NCI-H1694 (cell line): ENCODE measurements at places on chromosomes 2 and 18.

- no peak for DNase-seq
Measured at GRCh38 chr2:121722479-121722878, 14.2 kb downstream of the NIFK start.

GRCh38 chr18:3649633-3650426, 199.9 kb downstream of the TGIF1 start:
- DNase-seq, result no peak

GRCh38 chr2:186822323-186822722, 26.6 kb downstream of the ZSWIM2 start:
- no peak for DNase-seq

DNA sequence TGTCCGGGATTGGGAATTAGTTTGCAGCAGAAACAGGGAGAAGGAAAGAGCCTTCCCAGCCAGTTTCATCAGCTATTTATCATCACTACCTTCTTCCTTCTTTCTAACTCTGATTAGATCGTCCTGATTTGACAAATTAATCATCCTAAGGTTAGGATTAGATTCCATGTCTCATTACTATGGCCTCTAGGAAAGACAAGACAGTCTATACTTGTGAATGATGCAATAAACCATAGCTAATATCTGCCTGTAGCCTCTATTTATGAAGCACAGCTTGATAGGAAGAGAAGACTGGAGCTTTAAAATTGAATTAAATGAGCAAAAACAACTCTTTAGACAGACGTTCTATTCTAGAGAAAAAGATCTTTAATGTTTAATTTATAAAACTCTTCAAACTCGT, 25.2 kb upstream of the FRZB start:
- no peak for DNase-seq

GRCh38 chr2:226694149-226694548, 105.5 kb downstream of the IRS1 start:
- DNase-seq, result no peak

- DNase-seq, result no peak
Measured at GRCh38 chr18:46408334-46408987, 248.6 kb downstream of the LOXHD1 start.

GRCh38 chr2:9380702-9381628, 42.4 kb downstream of the ITGB1BP1 start:
- no peak for DNase-seq

- DNase-seq, result no peak
Measured at GRCh38 chr2:177998006-177998405, 74.6 kb downstream of the PDE11A start.

DNA sequence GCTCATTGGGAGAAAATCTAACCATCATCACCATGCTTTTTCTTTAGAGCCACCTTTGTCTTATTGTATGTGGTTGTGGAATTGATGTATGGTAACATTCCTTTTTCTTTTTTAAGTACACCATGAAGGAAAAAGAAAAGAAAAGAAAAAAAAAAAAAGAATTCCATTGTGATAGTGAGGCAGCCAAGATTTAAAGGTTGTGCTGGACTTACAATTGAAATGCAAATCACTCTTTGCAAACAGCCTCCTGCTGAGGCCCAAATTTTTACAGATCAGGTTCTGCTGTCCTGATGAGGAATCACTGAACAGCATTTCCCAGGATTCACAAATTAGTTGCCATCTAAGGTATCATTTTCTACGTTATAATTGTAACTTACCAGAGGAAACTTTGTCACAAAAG, 1101.0 kb upstream of the FANCL start:
- no peak for DNase-seq

DNA sequence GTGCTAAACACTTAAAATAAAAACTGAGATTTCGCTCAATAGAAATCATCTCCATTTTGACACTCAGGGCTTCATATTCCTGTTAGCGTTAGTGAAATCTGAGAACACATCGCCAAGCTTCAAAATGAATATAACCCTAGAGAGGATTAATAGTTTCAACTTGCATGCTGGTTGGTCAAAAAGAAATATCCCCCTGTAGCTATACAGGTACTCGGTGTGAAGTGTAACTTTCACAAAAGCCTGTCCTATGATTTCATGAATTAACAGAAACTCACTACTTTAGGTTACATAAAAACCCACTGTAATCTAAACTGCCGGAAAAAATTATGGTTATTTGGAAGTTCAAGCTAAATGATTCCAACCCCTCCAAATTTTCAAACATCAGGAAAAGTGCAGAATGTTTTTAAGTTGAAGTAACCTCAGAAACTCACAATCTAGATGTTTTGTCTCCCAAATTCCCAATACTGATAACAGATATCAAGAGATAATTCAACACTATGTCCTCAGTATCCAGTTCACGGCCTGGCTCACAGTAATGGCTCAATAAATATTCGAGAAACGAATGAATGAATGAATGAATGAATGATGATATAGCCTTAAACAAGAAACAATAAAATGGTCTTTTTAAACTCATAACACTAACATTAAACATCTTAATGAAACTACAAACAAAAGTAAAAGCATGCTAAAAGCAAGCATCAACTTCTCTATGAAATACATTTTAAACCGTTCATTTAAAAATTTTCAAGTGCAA, 2.5 kb downstream of the TLK1 start:
- no peak for DNase-seq

DNA sequence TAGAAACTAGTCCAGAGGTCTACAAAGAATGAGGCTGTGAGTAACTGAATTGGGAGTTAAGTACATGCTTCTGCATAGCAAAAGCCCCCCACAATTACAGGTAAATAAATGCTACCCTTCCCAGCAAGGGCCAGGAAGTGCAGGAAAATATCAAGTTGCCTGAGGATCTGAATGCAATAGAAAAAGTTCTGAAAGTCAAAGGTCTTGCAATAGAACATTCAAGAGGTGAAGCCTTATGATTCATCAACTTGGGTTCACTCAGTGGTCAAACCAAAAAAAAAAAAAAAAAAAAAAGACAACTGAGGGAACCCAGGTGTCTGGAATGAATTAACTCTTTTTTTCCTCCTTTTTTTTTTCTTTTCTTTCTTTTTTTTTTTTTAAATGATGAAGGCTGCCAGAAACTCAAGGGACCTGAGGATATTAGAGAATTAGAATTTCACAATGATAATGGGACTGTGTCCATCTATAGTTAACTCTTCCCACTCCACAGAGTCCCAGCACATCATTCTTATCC, 42.9 kb upstream of the RFX8 start:
- no peak for DNase-seq

DNA sequence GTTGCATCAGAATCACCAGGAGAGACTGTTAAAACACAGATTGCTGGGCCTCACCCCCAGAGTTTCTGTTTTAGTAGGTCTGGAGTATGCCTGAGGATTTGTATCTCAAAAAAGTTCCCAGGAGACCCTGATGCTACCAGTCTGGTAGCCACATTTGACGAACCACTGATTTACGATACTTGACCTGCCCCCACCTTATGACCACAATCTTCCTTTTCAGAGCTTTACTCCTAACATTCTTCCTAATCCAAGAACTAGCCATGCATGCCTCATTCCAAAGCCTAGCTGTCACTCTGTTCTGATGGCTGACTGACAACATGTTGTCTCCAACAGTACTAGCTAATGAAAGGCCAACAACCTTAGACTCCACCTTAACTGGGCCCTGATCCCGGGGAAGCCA, 191.4 kb downstream of the MBD2 start:
- DNase-seq, result no peak

DNA sequence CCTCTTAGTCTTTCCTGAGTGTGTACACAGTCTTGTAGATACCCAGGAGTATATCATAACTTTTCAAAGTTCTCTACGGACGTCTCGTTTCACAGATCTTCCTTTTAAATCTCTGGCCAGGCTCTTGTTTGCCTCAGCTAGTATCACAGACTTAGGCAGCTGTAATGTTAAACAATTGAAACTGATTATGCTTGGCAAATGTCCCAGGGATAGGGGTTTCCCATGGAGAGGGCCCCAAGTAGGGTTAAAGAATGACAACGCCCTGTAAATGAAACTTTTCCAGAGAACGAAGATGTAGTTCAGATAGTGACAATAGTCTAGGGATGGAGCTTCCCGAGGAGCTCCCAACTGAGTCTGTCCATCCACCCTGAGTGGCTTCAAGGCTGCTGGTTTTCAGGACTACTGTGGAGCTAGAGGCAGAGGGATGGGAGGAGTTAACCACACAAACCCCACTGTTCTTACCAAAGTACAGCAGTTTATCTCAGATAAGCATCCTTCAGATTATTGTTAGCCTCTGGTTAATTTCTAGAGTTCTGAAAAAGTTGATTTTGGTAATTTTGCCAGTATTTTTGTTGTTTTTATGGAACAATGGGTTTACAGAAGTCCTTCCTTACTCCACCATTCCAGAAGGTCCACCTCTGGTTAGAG, 9.1 kb downstream of the NEURL3 start:
- DNase-seq, result no peak

DNA sequence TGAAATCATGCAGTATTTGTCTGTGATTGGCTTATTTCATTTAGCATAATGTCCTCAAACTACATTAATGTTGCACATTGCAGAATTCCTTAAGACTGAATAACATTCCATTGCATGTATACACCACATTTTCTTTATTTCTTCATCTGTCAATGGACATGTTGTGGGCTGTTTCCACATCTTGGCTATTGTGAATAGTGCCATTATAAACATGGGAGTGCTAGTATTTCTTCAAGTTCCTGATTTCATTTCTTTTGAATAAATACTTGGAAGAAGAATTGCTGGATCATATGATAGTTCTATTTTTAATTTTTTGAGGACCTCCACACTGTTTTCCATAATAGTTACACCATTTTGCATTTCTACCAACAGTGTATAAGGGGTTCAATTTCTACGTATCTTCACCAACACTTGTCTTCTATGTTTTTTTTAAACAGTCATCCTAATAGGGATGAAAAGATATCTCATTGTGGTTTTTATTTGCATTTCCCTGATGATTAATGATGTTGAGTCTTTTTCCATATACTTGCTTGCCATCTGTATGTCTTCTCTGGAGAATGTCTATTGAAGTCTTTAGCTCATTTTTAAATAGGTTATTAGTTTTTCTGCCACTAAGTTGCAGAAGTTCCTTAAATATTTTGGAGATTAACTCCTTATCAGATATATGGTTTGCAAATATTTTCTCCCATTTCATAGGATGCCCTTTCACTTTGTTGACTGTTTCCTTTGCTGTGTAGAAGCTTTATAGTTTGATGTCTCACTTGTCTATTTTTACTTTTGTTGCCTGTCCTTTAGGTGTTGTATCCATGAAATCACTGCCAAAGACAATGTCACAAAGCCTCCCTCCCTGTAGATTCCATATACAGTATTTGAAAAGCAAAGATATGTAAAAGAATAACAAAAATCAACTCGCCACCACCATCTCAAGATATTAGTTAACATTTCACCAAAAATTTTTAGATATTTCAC, 14.6 kb downstream of the FBXO11 start:
- no peak for DNase-seq

GRCh38 chr18:77132369-77133050, at the start of gene MBP:
Gene MBP, minus strand, starts transcription at chr18:77132783. Its CDS starts 27,522 bp downstream, at chr18:77105261.
- DNase-seq, result no peak

GRCh38 chr2:74029714-74030397, 45.1 kb downstream of the TET3 start:
- no peak for DNase-seq

- peak; percentile 88 for DNase-seq
Measured at GRCh38 chr2:181632733-181633401, 24.0 kb downstream of the CERKL start.

DNA sequence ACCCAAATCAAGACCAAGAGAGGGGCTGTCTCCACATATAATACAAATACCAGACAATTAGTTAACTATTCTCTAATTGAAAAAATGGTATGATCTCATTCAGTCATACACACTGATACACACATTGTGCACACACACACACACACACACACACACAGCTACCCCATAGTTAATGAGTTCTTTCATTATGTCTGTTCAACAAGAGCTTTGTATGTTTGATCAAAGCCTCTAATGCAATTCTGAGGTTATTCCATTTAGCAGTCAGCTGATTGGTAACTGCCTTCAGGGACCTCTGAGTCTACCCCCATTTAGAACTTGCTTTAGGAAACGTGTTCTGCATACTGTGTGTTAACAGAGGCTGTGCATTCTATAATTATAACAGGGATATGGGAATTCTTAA, 741.4 kb upstream of the LRRTM4 start:
- no peak for DNase-seq

DNA sequence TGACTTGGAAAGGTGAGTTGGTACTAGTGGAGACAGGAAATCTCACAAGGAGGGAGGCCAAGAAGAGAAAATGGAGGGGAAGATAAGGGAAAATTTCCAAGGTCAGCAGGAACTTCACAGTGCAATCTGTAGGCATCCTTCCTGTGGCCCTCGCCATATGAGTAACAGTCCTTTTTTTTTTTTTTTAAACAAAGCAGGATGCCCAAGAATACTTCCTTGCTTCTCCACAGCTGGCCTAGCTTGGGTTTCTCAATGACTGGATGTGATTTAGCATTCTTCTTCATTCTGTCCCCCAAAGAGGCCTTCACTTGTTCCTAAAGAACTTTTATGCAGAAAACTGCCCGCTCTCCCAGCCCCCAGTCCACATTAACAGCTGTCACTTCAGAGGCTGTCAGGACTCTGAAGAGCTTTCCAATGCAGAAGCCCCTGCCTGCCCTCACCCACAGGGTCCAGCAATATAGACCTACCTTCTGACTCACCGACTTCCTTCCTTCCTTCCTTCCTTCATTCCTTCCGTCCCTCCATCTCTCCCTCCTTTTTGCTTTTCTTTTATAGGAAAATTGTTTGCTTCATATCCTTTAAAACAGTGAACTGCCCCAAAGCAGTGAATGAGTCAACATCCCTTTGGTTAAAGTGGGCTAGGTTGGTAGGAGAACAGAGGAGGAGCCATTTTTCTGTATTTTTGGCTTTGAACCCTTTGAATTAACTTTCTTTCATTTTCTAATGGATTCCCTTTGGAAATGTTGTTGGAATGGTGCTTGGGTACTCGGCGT, 172.0 kb downstream of the MGAT5 start:
- no peak for DNase-seq

DNA sequence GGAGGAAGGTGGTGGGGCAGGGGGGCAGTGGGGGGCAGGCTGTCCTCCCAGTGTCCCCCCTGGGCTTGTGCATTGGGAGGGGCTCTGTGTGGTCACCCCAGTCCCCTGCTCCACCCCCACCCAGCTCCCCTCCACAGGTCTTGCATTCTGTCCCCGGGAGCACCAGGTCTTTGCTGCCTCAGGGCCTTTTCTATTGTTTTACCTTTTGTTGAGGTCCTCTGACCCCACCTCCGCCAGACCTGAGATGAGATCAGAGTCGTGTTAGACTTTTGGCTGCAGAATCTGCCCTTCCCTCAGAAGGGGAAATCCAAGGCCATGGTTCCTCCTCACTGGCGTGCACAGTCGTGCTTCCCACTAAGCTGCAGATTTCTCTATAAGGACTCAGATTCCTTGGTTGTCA, 20.8 kb downstream of the ATG4B start:
- no peak for DNase-seq

GRCh38 chr2:118056165-118056534, 32.1 kb upstream of the INSIG2 start:
- no peak for DNase-seq

- no peak for DNase-seq
Measured at GRCh38 chr2:111711270-111711669, 172.7 kb downstream of the ANAPC1 start.

GRCh38 chr2:218010140-218010983, 7.6 kb upstream of the TNS1 start:
- DNase-seq, result no peak

- peak; percentile 23 for DNase-seq
Measured at GRCh38 chr2:31107591-31108300, 30.5 kb downstream of the GALNT14 start.
